Thymus (tissue), 14 donors: ENCODE measurements at places on chromosomes 4 and X.

DNA sequence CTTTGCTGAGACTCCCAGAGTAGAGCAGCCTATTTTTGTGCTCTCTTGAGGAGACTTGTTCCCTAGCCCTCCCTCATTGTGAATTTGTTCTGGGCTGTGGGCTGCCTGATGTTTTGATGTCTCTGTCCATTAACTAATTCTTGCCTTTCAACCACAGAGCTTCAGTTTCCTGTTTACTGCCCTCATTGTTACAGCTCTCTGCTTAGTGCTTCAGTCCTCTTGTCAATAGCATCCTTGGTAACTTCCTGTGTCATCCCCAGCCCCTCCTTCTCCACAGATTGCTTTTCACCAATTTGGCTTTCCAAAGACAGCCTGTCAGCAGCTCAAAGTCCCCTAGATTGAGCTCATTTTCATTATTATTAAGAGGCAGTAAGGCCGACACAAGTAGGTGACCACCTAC, 69.9 kb downstream of the COX7B2 start:
- DNase-seq: no peak

- DNase-seq: no peak
These were observed 15.7 kb upstream of the MAGEA10 start for GRCh38 chrX:152154050-152154449.

DNA sequence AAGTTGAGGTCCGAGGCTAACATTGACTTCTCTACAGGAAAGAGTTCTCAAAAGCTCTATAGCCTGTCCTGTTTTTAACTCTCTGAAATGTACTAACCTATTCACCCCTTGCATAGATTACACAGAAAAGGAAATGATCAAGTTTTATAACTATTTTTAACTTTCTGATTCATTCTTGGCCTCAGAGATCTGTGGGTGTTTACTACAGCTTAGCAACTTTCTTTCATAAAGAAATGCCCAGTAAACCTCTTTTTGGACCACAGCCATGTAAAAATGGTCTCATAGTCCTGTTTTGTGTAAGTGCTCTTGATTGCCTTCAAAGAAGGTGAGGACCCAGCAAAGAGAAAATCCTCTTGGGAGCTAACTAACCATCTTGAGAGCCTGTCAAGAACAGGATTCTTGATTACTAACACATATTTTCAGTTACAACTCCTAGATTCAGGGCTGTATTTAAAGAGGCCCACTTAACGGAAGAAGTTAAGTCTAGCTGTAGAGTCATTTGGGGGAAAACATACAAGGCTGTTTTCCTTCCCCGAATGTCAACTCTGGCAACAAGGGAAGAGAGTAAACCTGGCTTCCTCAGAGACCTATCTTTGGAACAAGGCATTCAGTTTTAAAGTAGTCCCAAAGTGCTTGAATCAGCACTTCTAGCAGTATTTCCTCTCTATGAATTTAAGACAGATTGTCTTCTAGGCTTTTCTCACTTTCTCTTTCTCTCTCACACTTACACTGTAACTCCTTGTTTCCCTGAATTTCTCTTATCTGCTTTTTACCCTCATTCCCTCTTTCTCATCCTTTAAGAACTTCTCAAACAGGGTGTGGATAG, 78.2 kb downstream of the IL21 start:
- DNase-seq: no peak

- no peak for DNase-seq
These were observed 20.6 kb upstream of the MAML3 start for GRCh38 chr4:140174543-140174942.

GRCh38 chrX:108323751-108324150, 114.5 kb downstream of the COL4A6 start:
- DNase-seq: no peak

- peak; percentile 18 for DNase-seq
These were observed 53.6 kb upstream of the SHOX start for GRCh38 chrX:576904-577560.

DNA sequence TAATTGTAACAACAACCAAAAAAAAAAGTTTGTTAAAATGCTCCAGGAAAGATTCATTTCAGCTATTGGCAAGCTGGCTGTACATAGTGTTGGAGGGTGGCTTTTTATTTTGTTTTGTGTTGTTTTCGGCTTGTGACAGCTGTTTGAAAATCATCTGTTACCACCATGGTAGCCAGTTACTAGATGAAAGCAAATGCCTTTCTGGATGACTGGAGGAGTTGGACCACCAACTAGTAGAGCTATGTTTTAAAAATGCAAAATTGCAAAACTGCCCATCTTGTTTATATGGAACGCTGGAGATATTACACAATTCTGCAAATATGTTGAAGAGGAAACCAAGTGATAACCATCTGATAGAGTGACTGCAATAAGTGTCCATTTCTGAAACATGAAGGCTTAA, 53.2 kb upstream of the TNIP3 start:
- no peak for DNase-seq

DNA sequence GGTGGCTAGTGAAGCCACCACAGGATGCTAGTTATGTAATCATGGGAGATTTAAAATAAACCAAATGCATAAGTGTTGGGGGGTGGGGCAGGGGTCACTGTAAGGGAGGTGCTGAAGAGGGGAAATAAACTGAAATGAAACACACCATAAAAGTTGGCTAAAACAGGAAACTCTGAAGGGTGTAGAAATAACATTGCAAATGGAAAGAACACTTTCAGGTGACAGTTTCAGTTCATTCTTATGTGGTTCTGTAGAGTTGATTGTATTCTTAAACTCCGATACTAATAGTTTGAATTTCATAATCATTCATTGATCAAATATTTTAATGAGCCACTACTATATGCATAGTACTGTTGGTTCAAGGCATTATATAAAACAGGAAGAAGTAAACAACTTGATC, 80.1 kb downstream of the HDAC8 start:
- DNase-seq: no peak

- no peak for DNase-seq
These were observed 16.9 kb downstream of the CD99 start for GRCh38 chrX:2708021-2708420.

DNA sequence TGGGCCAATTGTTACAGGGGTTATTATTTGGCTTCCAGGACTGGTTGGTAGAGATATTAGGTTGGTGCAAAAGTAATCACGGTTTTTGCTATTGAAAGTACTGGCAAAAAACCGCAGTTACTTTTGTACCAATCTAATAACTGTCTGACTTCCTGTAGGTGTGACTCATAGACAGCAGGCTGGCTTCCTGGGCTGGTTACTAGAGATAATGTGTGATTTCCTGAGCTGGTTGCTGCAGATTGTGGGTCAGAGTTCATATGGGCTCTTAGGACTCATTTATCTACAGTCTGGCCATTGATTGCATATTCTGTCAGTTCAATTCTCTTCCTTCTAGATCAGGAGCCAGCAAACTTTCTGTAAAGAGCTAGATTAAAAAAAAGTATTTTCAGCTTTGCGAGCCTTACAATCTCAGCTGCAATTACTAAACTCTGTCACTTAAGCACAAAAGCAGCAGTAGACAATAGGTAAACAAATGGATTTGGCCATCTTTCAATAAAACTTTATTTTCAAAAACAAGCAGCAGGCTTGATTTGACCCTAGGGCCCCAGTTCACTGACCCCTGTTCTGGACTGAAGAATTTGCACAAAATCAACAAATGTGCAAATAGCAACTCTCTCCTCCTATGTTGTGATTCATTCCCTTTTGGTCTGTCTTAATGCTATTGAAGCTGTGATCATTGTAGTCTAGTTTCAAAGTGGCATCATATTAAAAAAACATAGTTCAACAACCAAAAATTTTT, 50.8 kb upstream of the BOD1L1 start:
- no peak for DNase-seq

DNA sequence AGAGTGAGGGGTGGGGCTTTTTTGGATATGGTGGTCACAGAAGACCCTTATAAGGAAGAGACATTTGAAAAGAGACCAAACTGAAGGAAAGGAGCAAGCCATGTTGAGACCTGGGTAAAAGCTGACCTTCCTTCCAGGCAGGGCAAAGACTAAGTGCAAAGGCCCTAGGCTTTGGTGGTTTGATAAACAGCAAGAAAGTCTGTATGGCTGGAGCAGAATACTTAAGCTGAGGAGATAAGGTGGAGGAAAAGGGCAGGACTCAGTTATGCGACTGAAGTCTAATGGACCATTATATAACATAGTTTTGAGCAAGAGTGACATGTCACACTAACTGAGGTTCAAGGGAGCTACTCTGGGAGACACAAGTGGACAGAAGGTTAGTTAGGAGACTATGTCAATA, 20.0 kb downstream of the SH3RF1 start:
- DNase-seq: no peak

- DNase-seq: no peak
These were observed 265.3 kb downstream of the RCHY1 start for GRCh38 chr4:75248770-75249407.

GRCh38 chrX:57595381-57595811, 3.6 kb downstream of the ZXDB start:
- no peak for DNase-seq

DNA sequence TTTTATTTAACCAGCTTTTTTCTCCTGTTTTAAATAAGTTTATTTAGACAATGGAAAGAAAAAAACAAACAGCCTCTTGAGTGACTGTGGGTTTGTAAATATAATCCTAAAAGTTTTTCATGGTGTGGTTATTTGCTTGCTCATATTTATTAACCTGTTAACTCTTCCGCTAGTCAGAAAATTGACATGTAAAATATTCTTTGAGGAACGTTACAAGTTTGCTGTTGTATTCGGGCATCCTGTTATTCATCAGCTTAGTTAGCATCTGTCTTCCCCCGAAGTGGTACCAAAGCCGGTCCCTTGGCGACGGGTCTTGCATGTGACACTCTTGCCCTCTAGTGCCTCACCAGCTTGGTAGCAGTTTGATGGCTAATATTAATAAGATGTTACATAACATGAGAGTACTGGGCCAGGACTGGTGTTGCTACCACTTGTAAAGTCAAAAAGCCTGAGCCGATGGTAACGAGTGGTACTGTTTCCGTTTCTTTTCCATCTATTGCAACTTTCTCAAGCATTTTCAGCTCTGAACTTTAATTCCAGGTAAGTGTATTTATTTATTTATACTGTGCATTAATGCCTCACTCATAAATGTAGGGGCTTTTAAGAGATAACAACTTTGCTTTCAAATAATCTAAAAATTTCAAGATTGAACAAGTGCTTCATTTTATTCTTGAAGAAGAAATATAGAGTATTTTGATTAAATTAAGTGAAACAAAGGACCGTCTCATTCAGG, at the start of gene NDST3:
NDST3 (plus strand) TSS at position 434 of the 733 bp plus-strand sequence. CDS start 19,425 bp downstream, outside the sequence.
- DNase-seq: peak; percentile 66

GRCh38 chr4:163107754-163108153, 58.9 kb downstream of the NAF1 start:
- DNase-seq: no peak

- DNase-seq: no peak
These were observed 215.9 kb downstream of the CBR4 start for GRCh38 chr4:168794092-168794707.

GRCh38 chr4:67912080-67912479, 28.3 kb upstream of the TMPRSS11D start:
- no peak for DNase-seq

DNA sequence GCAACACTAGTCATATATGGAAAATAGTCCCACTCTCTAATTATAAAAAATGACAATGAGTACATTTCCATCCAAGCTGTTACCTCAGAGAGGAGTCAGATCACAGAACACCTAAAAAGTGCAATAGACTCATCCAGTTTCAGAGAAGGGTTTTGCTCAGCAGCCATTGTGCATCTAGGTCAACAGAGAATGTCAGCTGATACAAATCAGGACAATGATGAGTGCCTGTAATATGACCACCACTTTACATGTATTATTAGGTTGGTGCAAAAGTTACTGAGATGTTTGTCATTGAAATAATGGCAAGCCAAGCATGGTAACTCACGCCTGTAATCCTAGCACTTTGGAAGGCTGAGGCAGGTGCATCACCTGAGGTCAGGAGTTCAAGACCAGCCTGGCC, 164.1 kb upstream of the TTC29 start:
- DNase-seq: no peak

DNA sequence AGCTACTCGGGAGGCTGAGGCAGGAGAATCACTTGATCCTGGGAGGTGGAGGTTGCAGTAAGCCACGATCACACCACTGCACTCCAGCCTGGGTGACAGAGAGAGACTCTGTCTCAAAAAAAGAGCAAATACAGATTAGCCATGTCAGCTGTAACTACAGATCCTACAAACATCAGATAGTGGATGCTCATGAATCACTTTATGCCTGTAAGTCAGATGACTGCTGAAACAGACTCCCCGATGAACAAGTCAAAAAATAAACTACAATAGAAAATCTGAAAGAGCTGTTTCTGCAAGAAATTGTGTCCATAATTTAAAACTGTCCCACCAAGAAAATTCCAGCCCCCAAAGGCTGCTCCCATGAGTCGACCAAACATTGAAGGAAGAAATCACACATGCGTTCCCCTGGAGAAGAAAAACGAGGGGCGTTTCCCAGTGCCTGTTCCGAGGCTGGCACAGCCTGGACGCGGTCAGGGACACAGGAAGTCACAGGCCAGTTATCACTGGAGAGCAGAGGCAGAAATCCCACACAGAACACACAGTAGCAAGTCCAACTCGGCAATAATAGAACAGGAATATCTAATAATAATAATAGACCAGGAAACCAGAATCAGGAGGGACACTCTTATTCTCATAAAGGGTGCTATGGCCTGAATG, 30.0 kb upstream of the GTPBP6 start:
- DNase-seq: no peak

GRCh38 chrX:53678667-53679066, 7.9 kb downstream of the HUWE1 start:
- DNase-seq: no peak

- no peak for DNase-seq
These were observed 120.5 kb upstream of the SORBS2 start for GRCh38 chr4:185932491-185932890.

- DNase-seq: no peak
These were observed 49.2 kb downstream of the PTTG2 start for GRCh38 chr4:38009421-38009820.

DNA sequence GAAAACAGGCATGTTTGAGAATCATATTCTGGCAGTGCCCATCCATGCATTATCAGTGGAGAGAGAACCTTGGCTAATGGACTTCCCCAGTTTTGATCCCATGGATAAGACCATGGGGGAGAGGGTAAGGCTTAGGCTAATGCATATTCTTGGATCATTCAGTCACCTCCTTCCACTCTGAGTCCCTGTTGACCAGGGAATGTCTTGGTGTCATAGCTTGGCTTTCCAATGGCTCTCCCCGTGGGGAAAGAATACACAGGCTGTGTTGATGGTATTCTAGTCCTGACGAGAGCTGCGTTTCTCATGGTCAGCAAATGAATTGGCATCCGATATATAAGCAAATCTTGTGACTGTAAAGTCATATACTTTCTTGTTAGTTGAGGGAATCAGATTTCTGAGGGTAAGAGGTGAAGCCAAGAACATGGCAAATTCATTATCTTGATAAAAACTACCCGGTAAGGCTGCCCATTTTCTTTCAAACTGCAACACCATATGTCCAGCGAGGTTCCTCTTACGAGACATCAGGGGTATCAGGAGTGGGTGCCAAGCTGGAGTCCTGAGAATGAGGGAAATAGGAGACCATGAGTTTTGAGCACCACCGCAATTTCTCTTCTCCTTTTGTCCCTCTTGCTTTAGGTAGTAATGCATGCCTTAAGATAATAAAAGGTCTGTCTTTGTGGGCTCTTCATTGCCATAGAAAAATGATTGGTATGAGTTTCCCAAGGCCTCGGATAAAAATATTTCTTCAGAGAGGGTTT, 18.0 kb downstream of the RHOH start:
- DNase-seq: no peak

GRCh38 chr4:183072176-183072575, 26.9 kb upstream of the WWC2 start:
- no peak for DNase-seq
